ENCODE measurements at places on chromosomes 5 and 9.

DNA sequence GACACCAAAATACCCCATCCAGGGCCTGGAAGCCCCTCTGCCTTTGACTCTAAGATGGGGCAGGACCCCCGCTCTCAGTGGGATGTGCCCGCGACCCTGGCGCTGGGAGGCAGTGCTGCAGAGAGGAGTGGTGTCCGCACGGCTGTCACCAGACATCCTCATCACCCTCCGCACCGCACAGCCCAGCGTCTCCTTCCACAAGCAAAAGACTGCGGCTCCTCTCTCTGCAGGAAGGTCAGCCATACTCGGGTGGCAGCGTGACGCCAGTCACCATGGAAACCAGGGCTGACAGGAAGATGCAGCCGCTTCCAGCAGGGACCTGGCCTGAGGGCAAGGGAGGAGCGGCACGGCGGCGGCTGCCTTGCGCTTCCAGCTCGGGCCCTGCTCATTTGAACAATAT, 17.1 kb upstream of the SLC6A3 start:
- DNase-seq, result no peak

GRCh38 chr5:10485142-10485795, 43.6 kb downstream of the ROPN1L start:
- peak; percentile 63 for DNase-seq

DNA sequence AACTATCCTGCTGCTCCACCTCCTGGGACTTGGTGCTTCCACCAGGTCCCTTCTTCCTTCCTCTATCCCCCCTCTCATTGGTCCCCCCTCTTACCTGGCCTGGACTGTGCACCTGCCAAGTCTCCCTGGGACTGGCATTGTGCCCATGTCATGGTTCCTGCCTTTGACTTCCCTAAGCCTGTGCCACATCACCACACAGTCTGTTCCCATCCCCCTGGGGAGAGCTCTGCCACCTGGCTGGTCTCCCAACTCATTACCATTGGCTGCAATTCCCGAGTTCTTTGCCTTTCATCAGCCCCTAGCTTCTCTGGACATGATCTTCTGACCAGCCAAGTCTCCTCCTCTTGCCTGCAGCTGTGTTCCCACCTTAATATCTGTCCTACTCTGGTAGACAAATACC, 180.3 kb downstream of the SREK1 start:
- peak; percentile 54 for DNase-seq

- DNase-seq, result no peak
Measured at GRCh38 chr9:120416781-120417427, 163.1 kb downstream of the CDK5RAP2 start.

DNA sequence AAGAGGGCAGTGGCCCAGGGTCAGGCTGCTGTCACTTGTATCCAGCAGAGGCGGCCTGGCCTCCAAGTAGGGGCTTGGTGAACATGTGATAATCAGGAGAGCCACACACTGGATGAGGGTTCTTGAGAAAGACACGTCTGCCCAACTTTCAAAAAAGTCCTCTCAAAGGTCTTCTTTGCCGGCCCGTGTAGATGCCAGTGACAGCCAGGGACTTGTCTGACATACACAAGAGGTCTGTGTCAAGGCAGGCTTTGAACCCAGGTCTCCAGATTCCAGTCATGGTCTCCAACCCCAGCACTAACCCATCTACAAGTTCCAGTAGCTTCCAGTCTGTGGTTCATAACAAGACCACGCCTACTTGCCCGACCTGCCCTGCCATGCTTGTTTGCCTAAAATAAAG, 7.9 kb upstream of the AMBP start:
- DNase-seq, result no peak

DNA sequence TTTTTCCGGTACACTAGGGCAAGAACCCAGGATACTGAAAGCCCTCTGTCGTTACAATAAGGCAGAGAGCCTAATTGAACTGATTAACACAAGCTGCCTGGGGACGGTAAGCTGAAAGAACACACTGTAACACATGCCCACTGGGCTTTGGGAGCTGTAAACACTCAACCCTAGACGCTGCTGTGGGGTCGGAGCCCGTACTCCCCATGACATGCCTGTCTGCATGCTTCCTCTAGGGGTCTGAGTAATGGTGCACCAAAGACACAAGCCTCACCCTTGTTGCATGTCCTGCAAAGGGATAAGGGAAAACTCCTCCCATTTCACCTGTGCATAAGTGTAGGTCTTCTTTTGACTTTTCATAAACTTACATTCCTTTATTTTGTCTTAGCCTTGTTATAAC, 194.0 kb downstream of the FBXL7 start:
- DNase-seq, result no peak

GRCh38 chr9:14530841-14531240, 162.4 kb downstream of the ZDHHC21 start:
- no peak for DNase-seq

DNA sequence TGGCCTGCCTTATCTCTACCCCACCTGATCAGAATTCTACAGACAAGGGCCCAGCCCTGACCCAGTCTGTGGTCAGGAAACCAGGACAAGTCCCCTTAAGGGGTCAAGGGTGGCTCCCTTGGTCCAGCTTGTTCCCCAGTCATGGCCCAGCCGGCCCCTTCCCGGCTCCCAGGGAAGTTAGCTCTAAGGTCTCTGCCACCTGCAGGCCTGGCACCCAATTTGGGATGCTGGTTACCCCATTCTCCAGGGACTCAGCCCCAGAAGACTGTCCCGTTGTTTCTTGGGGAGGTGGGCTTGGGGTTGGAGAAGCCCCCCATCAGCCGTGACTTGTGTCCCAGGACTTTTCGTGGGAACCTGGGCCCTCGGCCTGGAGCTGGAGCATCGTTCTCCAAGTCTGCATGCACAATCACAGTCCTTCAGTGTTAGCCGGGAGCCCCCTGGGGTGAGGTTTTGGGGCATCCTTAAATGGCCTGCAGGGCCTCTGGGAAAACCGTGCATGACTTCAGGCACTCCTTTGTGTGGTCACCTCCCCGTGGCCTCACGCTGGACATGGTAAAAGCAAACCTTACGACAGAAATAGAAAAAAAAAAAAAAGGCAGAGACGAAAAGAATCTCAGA, 150.8 kb upstream of the PHYKPL start:
- no peak for DNase-seq

DNA sequence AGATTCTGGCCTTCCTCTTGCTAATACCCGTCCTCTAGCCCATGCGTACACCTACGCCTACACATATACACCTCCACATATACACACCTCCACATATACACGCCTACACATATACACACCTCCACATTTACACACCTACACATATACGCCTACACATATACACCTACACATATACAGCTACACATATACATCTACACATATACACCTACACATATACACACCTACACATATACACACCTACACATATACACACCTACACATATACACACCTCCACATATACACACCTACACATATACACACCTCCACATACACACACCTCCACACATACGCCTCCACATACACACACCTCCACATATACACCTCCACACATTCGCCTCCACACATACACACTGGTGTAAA, 27.2 kb downstream of the AK3 start:
- DNase-seq, result no peak

DNA sequence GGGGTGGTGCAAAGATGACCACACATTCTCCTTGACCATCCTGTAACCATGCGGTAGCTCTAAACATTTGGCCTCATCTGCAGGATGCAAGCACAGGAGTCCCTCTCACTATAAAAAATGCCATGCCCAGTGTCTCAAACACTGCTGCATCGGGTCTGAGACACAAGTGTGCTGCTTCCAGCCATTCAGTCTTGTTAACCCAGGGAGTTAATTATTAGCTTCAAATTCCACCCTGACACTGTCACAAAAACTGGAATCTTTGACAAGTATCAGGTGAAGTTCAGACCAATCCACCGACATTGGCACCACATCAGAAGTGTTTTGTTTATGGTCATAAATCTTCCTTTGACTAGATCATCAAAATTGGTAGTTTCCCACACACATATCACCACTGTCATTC, 119.1 kb upstream of the RASEF start:
- no peak for DNase-seq

DNA sequence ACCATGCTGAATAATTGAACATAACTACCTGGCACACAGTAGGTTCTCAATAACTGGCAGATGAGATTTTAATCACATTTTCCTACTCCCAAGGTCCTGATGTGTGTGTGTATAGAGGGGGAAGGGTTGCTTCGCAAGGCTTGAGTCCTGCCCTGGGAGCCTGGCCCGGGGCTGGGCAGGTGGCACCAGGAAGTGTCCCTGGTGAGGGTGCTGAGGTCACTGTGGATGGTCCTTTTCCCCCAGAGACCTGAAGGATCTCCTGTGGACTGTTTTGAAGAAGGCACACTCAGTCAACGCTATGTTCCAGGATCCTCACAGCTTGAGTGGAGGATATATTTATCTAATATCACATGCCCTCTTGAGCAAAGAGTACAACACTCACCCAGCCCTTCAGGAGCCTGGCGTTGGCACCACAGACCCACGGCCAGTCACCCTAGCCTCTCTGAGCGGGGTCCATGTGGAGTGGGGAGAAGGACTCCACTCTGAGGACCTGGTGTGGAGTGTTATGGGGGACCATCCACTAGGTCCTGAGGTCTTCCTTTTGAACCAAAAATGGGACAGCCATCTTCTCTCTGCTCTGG, 177.8 kb downstream of the GABBR2 start:
- no peak for DNase-seq

DNA sequence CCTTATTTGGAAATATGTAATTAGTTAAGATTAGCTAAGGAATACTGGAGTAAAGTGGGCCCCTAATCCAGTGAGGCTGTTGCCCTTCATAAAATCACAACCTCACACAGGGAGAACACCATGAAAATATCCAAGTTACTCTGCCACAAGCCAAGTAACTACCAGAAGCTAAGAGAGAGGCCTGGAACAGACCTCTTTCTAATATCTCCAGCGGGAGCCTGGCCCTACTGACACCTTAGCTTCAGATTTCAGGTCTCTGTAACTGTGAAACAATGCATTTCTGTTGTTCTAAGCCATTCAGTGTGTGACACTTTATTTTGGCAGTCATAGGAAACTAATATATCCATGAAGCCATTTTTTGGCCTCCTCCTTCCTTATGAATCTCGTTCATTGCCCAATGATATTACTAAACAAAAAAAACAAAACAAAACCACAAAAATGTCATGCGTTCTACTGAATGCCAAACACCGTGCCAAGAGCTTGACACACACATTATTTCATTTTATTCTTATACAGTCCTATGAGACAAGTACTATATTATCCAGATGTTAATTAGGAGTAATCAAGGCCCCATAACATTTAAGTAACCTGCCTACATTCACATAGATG, 699.0 kb downstream of the MAT2B start:
- no peak for DNase-seq

DNA sequence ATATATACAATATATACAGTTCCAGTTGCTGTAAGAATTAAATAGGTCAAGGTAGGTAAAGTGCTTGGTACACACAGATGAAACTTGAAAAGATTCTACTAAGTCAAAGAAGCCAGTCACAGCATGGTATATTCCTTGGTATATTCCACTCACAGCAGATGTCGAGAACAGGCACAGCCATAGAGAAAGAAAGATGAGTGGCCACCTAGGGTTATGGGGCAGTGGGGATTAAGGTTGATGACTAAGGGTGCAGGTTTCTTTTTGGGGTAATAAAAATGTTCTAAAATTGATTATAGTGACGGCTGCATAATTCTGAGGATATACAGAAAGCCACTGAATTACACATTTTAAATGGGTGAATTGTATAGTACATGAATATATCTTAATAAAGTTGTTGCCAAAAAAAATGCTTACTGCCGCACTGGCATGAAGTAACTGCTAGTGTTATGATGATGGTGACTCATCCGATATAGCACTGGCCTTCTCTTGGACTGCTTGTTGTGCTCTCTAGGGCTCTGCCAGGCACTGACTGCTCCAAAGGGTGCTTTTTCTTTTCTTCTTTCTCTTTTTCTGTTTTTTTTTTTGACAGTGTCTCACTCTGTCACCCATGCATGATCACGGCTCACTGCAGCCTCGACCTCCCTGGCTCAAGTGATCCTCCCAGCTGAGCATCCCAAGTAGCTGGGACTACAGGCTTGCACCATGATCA, 23.5 kb downstream of the TBC1D2 start:
- DNase-seq, result no peak

- DNase-seq, result no peak
Measured at GRCh38 chr9:89608641-89609335, 4.0 kb downstream of the GADD45G start.

DNA sequence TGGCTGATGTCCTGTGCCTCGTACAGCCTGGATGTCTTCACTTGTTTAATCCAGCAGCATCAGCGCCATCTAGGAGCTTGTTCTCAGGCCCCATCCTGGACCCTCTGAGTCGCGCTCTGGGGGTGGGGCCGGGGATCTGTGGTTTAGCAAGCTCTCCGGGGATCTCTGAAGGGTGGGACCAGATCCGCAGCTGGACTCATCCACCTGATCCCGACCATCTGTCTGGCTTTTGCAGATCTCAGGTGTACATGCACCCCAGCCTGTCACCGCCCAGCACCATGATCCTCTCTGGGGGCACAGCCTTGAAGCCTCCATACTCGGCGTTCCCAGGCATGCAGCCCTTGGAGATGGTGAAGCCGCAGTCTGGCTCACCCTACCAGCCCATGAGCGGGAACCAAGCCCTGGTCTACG, 15.1 kb upstream of the POMT1 start:
- no peak for DNase-seq

DNA sequence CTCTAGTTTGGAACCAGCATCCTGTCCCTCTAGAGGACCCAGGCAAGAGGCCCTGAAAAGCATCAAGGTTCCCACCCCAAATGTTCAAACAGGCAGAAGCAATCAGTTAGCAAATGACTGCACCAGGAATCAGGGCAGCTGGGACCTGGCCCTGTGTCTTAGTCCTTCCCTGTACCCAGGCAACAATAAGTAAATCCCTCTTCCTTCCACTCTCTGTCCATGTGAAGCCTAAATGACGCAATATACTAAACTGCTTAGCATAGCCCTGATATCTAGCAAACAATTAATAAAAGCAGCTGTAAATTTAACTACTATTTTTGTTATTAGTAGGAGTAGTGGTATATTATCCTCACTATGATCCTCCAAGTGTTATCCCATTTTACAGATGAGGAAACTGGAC, 13.2 kb upstream of the ADRA1B start:
- DNase-seq, result no peak

DNA sequence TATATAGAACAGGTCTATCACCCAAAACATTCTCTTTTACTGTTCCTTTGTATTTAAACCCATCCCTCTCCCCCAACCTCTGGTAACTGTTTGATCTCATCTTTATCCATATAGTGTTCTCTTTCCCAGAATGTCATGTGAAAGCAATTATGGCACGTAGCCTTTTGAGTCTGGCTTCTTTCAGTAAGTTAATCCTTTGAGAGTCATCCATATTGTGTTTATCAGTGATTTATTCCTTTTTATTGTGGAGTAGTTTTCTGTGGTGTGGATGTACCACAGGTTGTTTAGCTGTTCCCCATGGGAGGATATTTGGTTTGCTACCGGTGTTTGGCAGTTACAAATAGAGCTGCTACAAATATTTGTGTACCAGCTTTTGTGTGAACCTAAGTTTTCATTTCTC, 38.0 kb downstream of the HMGXB3 start:
- no peak for DNase-seq

DNA sequence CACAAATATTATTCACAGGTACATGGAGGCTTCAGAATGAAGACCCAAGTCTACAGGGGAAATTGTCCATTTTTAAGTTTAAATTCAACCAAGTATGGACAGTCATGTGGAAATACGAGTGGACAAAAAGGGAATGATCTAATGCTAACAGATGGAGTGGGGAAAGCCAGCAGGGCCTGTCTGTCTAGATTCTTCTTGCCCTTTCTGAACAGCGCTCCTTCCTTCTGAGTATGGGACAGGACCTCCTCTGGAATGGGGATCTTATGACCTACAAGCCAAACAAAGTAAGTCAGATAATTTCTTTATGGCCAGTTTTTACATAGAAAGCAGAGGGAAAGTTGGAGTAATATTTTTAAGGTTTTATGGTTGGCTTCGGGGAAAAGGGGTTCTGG, 119.8 kb upstream of the NEK6 start:
- DNase-seq, result no peak

- no peak for DNase-seq
Measured at GRCh38 chr5:125251703-125252102, 505.3 kb upstream of the ZNF608 start.

Data from heart right ventricle (tissue), 16 donors.